Activated CD4-positive, alpha-beta T cell treated with anti-CD3 and anti-CD28 coated beads, Interleukin-2, Interleukin-4, amounts not matched to agents 100 ng/mL and 50 ng/mL, durations not matched to agents 16 hours and 8 hours (primary cell): ENCODE measurements at places on chromosomes 7 and 10.
A peak's percentile ranks its signal among the peaks of the same experiment; 100 is the strongest.

DNA sequence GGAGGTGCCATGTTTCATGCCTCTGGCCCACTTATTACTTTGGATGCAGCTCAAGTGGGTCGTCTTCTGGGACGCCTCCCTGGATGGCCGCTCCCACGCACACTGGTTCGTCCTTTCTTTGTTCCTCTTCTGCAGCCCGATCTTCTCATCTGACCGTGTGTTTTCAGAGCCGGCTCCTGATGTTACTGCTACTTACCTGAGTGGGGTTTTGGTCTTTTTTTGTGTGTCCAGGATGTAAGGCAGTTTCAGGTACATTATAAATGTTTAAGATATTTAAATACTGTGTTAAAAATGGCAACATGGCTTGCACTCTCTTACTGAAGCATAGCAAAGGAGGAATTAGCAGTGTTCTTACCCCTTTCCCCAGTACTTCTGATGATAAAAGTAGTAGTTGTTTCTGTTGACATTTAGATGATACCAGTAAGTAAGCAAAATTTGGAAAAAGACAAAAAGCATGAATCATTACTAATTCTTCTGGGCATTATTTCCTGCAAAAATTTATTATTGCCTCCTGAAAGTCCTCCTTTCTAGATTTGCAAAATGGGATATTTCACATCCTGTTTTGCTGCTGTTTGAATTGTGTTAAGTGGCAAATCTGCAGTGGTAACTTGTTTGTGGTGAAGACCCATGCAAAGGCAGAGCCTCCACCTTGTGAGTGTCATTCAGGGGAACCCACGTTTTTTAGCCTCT lies 59.4 kb downstream of the SHH start:
- DNase-seq = no peak

- no peak for DNase-seq
Measured at GRCh38 chr10:132938472-132939339, 3.7 kb downstream of the CFAP46 start.

- no peak for DNase-seq
Measured at GRCh38 chr7:80232979-80233724, 98.5 kb downstream of the GNAI1 start.

GRCh38 chr7:15561835-15562234 lies at the start of gene AGMO:
AGMO (minus strand) TSS chr7:15562015.
- DNase-seq = no peak

DNA sequence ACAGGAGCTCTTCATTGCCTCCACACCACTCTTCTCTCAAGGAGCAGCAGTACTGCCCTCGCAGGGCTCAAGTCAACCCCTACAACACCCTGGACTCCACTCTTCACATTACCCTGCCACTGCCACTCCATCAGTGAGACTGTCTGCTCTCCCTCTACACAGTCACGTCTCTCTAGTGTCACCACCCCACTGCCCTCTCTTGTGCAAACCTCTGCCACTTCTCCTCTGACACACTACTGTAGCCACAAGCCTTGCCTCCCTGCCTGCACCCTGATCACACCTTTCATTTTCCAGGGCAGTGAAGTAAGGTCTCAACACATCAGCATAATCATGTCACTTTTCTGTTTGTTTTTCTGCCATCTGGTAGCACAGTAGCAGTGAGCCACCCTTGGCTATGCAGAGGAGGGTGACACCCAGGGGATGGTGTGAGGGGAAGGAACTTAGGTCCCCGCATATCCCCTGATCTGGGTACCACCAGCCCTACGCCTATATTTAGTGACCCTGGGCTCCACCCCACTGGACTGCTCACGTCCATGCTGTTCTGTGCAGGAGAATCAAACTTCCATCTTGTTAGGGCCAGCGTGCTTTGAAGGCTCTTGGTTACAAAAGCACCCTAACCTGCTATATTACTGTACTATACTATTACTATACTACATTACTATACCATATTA lies 1.6 kb downstream of the C10orf143 start:
- DNase-seq = peak; percentile 64

- no peak for DNase-seq
Measured at GRCh38 chr10:126034586-126034985, 138.2 kb downstream of the FANK1 start.

GRCh38 chr7:144137501-144137900 lies 14.5 kb downstream of the OR2A14 start:
- no peak for DNase-seq

DNA sequence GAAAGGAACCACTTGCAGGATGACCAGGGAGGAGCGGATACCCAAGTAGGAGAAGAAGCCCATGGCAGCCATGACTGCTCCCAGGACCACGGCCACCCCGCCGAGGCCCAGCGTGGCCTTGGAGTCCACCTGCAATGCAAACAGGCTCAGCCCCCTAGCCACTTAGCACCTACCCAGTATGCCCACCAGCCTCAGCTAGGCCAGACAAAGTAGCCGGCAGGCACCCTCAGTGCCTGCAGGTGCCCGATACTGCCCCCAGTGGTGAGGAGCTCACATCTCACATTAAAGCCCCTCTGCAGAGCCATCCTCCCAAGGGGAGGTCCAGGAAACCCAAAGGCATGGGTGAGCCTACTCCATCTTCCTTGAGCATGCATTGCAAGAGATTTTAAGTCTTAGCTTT lies 6.6 kb downstream of the NPC1L1 start:
- DNase-seq = peak; percentile 52

DNA sequence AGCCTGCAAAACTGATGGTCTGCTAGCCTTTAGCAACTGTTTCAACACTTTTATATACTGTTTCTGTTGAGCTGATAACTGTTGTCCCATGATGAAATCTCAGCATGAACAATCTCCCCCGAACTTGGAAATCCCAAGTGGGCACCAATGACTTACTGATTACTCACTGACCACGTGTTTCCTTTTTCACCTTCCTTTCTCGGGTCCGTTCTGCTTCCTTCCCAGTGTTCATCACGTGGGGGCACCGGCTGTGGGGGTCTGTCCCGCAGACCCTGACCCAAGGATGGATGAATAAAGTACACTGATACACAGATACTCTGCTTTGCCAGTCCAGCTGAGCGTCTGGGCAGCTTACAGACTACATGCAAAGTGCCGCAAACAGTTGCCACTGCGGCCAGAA lies 39.0 kb upstream of the RASGEF1A start:
- no peak for DNase-seq

GRCh38 chr10:74453169-74453568 lies 302.1 kb downstream of the ADK start:
- DNase-seq = no peak

GRCh38 chr7:16915405-16915804 lies 33.6 kb upstream of the AGR3 start:
- no peak for DNase-seq

- DNase-seq = peak; percentile 6
Measured at GRCh38 chr10:27998178-27998953, 513 bp downstream of the ODAD2 start.

GRCh38 chr10:87504307-87504639 lies 420 bp upstream of the MINPP1 start:
- no peak for DNase-seq

- DNase-seq = peak; percentile 59
Measured at GRCh38 chr7:25565949-25566348, 337.7 kb upstream of the NPVF start.

- no peak for DNase-seq
Measured at GRCh38 chr7:66099551-66100407, 14.9 kb upstream of the CRCP start.

DNA sequence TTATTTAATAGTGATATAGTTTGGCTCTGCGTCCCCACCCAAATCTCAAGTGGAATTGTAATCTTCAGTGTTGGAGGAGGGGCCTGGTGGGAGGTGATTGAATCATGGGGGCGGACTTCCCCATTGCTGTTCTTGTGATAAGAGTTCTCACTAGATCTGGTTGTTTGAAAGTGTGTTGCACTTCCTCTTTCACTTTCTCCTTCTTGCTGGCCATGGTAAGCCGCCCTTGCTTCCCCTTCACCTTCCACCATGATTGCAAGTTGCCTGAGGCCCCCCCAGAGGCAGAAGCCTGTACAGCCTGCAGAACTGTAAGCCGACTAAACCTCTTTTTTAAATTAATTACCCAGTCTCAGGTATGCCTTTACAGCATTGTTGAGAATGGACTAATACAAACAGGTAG lies 101.4 kb downstream of the MTPAP start:
- DNase-seq = no peak

DNA sequence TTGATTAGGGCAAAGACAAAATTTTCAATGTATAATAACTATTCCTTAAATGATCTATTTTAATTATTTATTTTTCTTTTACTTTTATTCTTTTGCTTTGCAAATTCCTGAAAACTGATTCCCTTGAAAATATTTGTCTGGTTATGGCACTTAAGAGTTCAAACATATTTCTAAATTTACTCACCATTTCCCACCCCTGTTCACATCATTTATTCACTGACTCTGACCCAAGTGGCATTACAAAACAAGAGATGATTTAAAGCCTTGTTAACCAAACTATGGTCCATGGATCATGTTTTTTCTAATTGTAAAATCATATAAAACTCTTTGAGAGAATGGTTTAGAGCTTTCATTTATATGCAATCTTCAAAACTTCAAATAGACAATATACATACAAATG lies 1256.1 kb upstream of the LRRN3 start:
- no peak for DNase-seq

DNA sequence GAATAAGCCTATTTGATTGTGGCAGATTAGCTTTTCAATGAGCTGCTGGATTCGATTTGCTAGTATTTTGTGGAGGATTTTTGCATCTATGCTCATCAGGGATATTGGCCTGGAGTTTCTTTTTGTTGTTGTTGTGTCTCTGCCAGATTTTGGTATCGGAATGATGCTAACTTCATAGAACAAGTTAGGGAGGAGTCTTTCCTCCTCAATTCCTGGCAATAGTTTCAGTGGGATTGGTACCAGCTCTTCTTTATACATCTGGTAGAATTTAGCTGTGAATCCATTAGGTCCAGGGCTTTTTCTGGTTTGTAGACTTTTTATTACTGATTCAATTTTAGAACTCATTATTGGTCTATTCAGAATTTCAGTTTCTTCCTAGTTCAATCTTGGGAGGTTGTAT lies 43.4 kb upstream of the KLF14 start:
- no peak for DNase-seq
